Fibroblast of skin of left biceps (primary cell): ENCODE measurements at places on chromosomes 6 and 20.

- DNase-seq = no peak
Measured at GRCh38 chr6:148747471-148748165, 788 bp downstream of the UST start.

- no peak for DNase-seq
Measured at GRCh38 chr6:21070620-21071019, 522.9 kb upstream of the SOX4 start.

- no peak for DNase-seq
Measured at GRCh38 chr6:111207141-111207858, 120.0 kb downstream of the SLC16A10 start.

GRCh38 chr6:37116326-37116725 is 53.6 kb upstream of the PIM1 start:
- no peak for DNase-seq

- no peak for DNase-seq
Measured at GRCh38 chr20:58841539-58842264, 9.0 kb downstream of the GNAS-AS1 start.

DNA sequence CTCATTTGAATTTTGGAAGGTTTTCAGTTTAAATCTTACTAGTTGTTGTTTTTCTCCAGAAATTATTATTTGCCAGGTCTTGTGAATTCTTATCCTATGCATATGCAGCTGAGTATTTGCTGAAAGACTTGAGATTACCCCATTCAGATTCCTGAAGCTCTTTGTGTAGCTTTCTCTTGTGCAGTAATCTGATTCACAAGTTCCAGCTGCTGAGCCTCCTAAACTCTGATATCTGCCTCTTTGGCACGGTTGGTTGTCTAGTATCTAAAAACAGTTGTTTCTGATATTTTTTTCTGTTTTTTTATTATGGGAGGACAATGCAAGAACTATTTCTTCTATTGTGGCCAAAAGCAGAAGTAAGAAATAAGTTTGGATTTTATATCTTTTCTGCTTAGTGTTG is 863.9 kb upstream of the MANEA start:
- no peak for DNase-seq

DNA sequence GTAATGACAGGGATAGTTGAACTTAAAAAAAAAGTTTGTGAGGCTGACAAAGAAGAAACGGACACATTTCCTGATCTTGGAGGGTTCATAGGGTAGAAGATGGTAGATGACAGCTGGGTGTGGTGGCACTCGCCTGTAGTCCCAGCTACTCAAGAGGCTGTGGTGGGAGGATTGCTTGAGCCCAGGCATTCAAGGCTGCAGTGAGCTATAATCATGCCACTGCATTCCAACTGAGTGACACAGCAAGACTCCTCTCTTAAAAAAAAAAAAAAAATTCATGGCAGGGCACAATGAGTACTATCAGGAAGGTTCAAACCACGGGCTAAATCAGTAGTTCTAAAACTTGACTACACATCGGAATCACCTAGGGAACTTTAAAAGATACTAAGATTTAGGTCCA is 2.0 kb upstream of the MICA start:
- no peak for DNase-seq

GRCh38 chr6:114080891-114081510 is 110.1 kb upstream of the HDAC2 start:
- no peak for DNase-seq

DNA sequence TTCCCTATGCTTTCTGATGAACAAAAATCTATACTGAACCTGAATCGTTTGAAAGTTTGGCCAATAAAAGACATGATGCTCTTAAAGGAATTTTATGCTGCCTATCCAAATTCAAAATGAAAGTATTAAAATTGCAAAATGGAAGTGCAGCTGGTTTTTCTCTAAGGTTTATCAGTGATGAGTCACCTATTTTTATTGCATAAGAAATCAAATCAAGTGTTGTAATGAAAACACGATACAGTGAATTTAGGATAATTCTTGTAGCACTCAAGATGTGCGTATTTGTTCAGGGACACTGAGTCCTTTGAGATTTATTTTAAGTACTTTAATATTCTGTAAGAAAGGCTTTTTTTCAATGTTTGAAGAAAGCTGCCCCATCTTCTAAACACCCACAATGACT is 409.5 kb downstream of the ADGRB3 start:
- DNase-seq = no peak

DNA sequence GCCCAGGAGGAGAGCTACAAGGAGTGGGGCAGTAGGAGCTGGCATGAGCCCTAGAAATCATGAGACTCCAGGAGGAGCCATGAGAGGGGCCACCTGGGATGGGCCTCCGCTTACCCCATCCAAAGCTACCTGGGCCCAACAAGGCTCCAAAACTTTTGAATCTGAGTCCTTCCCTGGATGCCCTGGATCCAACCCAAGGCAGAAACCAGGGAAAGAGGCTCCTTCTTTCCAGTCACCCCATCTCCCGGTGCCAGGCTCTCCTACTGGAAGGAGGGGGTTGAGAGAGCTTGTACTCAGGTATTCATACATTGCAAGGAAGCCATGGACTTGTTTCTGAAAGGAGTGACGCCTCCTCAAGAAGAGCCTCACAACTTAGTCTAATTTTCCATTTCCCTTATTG is 7.8 kb upstream of the SIRPG start:
- no peak for DNase-seq

DNA sequence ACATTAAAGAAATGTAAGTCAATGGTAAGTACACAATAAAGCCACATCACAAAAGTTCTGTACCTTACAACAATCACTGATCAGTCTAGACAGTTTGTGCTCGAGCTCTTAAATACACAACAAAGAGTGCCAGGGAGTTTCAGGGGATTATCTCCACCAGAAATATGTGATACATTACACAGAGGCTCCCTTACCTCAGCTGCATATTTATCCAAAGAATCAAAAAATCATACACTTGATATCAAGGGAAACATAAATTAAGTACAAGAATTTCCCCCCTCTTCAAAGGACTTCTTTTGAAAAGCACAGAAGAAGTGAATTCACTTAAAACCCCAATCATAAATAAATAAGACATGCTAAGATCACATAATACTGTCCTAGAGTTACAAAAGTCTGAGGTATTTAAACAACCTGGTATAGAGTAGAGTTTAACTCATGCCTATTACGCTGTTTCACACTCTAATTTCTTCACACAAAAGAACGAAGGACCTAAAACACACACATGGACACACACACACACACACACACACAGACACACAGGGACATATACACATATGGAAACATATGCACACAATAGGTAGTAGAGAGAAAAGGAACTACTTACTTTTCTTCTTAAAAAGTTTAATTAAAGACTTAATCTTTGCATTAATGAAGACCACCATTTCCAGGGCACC is 528 bp downstream of the NHSL1 start:
- DNase-seq = no peak

GRCh38 chr6:140002396-140003022 is 628.1 kb upstream of the CITED2 start:
- peak; percentile 90 for DNase-seq

DNA sequence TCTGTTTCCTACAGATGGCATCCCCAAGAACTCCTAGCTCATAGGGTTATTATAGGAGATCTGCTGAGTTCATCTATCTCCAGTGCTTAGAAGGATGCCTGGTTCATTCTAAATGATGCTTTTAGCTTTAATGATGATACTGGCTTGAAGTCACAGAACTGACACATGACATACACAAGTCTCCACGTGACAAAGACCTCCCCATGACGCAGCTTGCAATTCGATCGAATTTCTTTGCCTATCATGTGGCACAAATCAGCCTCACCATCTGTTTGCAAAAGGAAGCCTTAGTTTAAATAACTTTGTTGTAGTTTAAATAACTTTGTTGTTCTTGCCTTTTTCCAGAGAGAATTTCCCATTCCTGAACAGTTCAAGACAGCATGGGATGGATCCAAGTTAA is 44.1 kb upstream of the FAM8A1 start:
- DNase-seq = no peak

- DNase-seq = no peak
Measured at GRCh38 chr20:10495173-10495572, 60.1 kb downstream of the SLX4IP start.

GRCh38 chr20:64153861-64154589 is 10.2 kb upstream of the MYT1 start:
- no peak for DNase-seq

- DNase-seq = no peak
Measured at GRCh38 chr6:17276766-17277165, 4.4 kb upstream of the RBM24 start.

DNA sequence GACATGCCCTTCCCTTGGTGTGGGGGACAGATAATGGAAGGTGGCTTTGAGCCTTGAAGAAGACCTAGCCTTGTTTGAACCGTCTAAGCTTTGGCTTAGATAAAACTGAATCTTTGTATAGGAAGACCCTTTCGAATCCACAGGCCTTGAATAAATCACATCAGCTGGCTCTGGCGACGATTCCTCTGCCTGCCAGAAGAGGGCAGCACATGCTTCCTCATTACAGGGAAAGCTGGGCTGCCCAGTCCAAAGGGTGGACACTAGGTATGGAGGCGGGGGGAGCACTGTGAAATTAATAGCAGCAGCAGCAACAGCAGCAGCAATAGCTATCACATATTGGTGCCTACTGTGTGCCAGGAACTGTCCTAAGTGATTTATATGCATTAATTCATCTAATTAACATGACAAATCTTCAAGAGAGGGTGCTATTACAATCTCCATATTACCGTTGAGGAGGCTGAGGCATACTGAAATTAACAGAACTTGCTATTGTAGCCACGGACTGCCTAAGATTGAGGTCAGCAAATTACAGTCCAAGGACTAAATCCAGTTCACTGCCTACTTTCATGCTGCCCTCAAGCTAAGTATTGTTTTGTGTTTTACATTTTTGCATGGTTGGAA is 85.1 kb downstream of the CLIC5 start:
- no peak for DNase-seq

- DNase-seq = no peak
Measured at GRCh38 chr20:62377615-62378178, 9.2 kb upstream of the RPS21 start.

- DNase-seq = no peak
Measured at GRCh38 chr20:4568361-4568959, 153.2 kb upstream of the PRND start.

- DNase-seq = no peak
Measured at GRCh38 chr20:12837646-12838045, 171.1 kb upstream of the SPTLC3 start.

DNA sequence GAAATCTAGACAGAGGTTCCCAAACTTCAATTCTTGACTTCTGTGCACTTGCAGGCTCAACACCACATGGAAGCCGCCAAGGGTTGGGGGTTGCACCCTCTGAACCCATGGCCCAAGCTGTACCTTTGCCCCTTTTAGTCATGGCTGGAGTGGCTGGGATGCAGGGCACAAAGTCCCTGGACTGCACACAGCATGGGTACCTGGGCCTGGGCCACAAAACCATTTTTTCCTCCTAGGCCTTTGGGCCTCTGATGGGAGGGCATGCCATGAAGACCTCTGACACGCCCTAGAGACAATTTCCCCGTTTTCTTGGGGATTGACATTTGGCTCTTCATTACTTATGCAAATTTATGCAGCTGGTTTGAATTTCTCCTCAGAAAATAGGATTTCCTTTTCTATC is 342.0 kb downstream of the TPBG start:
- DNase-seq = no peak

GRCh38 chr6:157469378-157469777 is 88.4 kb downstream of the ZDHHC14 start:
- DNase-seq = no peak

- DNase-seq = no peak
Measured at GRCh38 chr20:57396212-57396983, 5.2 kb downstream of the RBM38 start.

DNA sequence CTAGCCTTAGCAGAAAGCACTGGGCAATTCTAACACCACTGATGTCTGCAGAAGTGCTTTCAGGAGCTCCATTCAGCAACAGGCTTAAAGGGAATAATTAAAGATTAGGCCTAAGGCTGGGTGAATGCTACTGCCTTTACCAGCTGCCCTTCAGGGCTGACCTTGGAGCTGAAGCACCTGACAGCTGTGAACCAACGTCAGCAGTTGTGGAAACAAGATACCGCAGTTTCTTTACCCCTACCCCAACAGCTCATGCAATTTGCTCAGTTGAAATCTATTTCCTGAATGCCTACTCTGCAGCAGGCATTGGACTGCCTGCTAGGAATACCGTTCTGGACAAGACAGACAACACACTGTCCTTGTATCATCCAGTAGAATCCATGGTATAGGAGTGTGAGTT is 51.5 kb upstream of the ADTRP start:
- no peak for DNase-seq

GRCh38 chr6:36505744-36506534 is 41.3 kb downstream of the STK38 start:
- DNase-seq = no peak

- DNase-seq = no peak
Measured at GRCh38 chr6:24513602-24514001, 18.8 kb downstream of the ALDH5A1 start.

DNA sequence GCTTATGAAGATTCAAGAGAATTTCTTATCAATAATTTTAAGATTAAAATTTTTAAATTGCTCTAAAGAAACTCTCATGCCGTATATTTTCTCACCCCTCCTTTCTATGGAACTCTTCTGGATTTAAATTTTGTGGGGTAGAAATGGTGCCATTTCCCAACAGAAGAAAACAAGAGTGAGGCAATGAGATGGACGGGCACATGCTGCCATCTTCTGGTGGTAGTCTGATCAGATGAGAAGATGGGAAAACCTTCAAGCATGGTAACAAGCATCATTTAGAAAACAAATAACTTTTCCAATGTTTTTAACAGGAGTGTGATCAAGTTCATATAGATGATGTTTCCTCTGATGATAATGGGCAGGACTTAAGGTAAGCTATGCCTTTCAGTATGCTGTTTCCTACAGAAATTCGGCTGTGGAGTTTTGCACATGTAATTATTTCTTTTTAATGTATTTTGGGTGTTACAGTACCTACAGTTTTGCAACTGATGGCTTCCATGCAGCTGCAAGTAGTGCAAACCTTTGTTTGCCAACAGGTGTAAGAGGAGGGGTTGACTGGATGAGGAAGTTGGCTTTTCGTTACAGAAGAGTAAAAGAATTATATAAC is 271.4 kb downstream of the EYA4 start:
- DNase-seq = peak; percentile 11

DNA sequence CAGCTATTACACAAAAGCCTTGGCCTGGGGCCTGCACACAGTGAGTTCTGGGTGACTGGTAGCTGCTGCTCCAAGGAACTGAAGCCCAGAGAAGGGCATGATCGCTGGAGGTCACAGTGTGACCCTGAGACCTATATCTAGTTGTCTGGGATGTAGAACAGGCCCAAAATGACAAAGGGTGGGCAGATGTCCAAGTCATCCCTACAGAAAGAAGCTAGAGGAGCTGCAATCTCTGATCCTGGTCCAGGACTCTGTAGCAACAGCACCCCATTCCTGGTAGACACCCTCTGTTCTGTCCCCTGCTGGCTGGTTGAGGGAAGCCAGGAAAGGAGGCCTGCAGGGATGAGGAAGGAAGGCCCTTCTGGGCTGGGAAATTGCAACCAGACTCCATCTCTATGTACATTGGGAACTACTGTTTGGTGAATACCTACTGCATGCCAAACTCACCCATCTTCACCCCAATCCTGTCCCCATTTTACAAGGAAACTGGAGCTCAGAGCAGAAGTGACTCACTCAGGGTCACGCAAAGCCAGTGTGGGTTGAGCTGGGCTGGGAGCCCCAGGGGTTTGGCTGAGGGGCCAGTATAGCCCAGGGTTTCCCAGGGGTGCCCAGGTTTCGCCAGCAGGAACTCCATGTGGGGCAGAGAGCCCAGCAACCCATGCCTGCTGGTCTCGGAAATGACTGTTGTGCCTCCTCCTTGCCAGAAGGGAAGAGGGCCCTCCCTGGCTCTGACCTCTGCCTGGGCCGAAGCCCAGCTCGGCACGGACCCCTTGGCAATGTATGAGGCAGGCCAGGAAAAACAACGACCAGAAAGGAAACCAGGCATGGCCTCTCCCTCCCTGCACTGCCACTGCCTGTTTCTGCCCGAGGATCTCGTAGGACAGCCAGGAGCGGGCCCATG is 44.9 kb upstream of the TLDC2 start:
- DNase-seq = no peak
